Right ventricle myocardium inferior (tissue), 1 donor: ENCODE measurements at places on chromosomes 3 and 15.
A peak's percentile ranks its signal among the peaks of the same experiment; 100 is the strongest.

- no peak for DNase-seq
Observed at GRCh38 chr3:49611719-49612118, 57.4 kb downstream of the BSN start.

DNA sequence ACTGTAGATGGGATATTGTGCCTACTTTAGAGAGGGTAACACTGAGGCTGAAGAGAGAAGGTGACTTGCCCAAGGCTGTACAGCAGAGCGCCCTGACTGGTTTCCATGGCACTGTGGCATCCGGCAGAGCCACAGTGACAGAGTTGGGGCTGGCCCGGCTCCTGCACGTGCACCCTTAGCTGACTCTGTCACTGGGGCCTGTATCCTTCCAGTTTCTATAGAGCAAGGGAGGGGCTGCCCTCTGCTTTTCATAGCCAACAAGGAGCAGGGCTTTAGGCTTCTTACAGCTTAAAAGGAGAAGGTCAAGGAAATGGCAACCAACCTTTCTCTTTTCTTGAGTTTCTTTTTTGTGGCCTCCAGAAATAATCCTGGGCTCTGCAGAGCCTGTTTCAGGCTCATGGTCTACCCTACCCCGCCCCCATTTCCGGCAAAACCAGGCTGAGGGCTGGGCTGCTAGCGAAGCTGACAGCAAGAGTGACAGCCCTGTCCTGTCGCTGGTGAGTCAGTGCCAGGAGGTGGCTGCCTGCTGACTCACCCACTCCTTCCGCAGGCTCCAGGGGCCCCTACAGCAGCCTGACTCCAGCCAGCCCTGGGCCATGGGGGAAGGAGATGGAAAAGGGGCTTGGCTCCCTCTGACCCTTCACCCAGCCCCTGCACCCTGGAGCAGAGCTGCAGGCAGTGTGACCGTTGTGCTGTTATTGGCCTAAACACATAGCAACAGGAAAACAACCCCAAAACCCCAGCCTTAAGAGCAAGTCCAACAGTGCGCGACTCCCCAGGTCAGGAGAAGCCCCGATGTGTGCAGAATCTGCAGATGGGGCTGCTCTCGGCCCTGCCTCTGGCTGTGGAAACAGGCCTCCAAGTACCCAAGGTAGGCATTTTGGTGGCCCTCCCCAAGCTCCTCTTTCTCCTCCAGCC is 29.8 kb downstream of the SLC6A6 start:
- peak; percentile 95 for DNase-seq

GRCh38 chr15:59439576-59439975 is 1.6 kb downstream of the FAM81A start:
- DNase-seq = no peak

DNA sequence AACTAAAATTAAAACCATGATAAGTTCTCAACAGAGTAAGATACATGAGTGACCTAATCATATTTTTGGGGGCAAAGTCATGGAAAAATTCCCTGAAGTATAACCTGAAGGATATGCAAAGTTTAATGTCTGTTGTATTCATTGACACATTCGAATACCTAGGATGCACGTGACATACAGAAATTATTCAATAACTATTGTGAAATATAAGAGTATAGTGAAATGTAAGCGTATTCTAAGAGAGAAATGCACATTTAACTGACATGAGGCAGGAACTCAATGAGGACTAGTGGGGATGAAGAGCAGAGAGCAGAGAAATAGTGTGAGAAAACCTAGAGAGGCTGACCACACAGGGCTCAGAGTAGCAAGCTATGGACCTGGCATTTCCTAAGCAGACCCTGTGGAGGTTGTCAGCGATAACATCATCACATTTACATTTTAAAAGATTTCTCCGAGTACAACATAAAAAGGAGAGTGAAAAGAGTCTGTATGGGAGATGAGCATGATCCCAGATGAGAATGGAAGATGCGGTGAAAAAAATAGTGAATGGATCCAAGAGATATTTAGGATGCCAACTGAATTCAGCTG is 588.8 kb downstream of the MAGI1 start:
- DNase-seq = no peak

DNA sequence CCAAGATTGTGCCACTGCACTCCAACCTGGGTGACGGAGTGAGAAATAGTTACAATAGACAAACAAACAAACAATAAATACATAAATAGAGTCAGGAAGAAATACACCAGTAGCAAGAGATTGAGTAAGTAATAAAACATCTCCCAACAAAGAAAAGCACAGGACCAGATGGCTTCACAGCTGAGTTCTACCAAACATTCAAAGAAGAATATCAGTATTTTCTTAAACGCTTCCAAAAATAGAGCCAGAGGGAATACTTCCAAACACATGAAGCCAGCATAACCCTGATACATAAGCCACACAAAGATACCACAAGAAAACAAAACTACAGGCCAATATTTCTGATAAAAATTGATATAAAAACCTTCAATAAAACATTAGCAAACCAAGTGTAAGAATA is 30.7 kb upstream of the IGSF10 start:
- DNase-seq = no peak

DNA sequence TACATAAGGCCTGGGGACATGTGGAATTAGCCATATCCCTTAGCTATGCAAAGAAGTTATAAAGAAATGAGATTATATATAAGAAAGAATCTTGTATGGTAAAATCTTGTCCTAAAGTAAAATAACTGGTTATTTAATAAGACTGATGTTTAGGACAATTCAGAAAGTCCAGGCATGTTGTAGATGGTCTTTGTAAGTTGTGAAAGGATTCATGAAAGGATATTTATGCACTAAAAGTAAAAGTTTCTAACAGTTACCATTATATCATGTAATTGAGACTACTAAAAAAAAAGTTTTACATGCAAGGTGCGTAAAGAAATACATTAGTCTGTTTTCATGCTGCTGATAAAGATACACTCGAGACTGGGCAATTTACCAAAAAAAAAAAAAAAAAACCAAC is 146.3 kb downstream of the FMN1 start:
- no peak for DNase-seq
